Nephron progenitor cell (in vitro differentiated cells): ENCODE measurements at places on chromosomes 2 and 18.

GRCh38 chr2:127226520-127227263 lies 6.6 kb upstream of the CYP27C1 start:
- DNase-seq: no peak
- no peaks in the 10 kb centered on the region for H3K27me3 ChIP-seq
- peak overlapping the region; percentile 93 for H3K27ac ChIP-seq
- H3K4me1 ChIP-seq: peaks cover 40% of the 10 kb centered on the region
- H3K4me3 ChIP-seq: peak overlapping the region; percentile 66

GRCh38 chr2:172848519-172848918 lies 112.9 kb downstream of the RAPGEF4 start:
- H3K4me1 ChIP-seq: peaks cover 14% of the 10 kb centered on the region
- H3K36me3 ChIP-seq: peaks cover 15% of the 10 kb centered on the region
- DNase-seq: no peak
- peaks cover 3% of the 10 kb centered on the region for H3K27me3 ChIP-seq
- no peak overlapping the region for H3K27ac ChIP-seq

- H3K4me1 ChIP-seq: peaks cover 75% of the 10 kb centered on the region
- no peaks in the 10 kb centered on the region for H3K27me3 ChIP-seq
- peak; percentile 61 for DNase-seq
- peak overlapping the region; percentile 96 for H3K4me3 ChIP-seq
- peaks cover 7% of the 10 kb centered on the region for H3K36me3 ChIP-seq
Measured at GRCh38 chr2:126656431-126657147, 631 bp downstream of the GYPC start.

- DNase-seq: no peak
- H3K27me3 ChIP-seq: peaks cover 4% of the 10 kb centered on the region
- no peak overlapping the region for H3K4me3 ChIP-seq
- H3K27ac ChIP-seq: no peak overlapping the region
Measured at GRCh38 chr2:181363164-181363563, 94.0 kb upstream of the ITGA4 start.

GRCh38 chr2:200357845-200358244 lies 51.4 kb downstream of the SPATS2L start:
- DNase-seq: no peak
- no peak overlapping the region for H3K4me3 ChIP-seq
- peaks cover 61% of the 10 kb centered on the region for H3K4me1 ChIP-seq
- H3K27ac ChIP-seq: no peak overlapping the region

- peaks cover 6% of the 10 kb centered on the region for H3K27me3 ChIP-seq
- H3K36me3 ChIP-seq: no peaks in the 10 kb centered on the region
- H3K27ac ChIP-seq: no peak overlapping the region
- no peak for DNase-seq
Measured at GRCh38 chr18:957829-958228, 53.2 kb downstream of the ADCYAP1 start.

GRCh38 chr2:227033471-227034148 lies 130.4 kb downstream of the COL4A4 start:
- no peak overlapping the region for H3K27ac ChIP-seq
- peaks cover 21% of the 10 kb centered on the region for H3K4me1 ChIP-seq
- H3K27me3 ChIP-seq: no peaks in the 10 kb centered on the region
- no peaks in the 10 kb centered on the region for H3K36me3 ChIP-seq

DNA sequence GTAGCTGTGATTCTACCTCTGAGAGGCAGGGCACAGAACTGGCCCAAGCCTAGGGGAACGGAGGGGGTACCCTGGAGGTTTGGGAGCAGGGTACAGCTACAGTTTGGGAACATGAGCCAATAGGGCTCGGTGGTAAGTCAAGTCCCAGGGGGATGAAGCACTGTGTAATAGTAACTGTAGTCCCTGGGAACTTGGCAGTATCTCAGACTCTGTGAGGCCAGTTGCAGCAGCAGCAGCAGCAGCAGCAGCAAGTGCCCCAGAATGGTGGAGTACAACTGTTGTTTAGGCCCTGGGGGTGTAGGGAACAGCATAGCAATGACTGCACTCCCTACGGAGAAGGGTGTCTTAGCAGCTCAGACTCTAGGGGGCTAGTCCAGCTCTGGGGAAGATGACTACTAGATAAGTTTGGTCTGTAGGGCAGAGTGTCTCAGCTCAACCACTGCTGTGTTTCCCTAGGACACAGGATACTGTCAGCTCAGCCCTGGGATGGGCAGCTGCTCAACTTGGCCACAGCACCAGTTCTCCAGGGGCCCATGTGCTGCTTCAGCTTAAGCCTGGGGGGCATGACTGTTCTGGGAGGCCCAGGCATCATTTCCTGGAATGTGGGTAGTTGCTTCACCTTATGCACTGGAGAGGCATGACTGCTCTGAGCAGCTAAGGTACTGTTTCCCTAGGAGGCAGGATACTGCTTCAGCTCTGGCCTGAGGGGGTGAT lies 20.5 kb downstream of the CARF start:
- no peaks in the 10 kb centered on the region for H3K27me3 ChIP-seq
- H3K4me3 ChIP-seq: no peak overlapping the region
- peaks cover 56% of the 10 kb centered on the region for H3K36me3 ChIP-seq
- H3K27ac ChIP-seq: no peak overlapping the region
- no peaks in the 10 kb centered on the region for H3K4me1 ChIP-seq

DNA sequence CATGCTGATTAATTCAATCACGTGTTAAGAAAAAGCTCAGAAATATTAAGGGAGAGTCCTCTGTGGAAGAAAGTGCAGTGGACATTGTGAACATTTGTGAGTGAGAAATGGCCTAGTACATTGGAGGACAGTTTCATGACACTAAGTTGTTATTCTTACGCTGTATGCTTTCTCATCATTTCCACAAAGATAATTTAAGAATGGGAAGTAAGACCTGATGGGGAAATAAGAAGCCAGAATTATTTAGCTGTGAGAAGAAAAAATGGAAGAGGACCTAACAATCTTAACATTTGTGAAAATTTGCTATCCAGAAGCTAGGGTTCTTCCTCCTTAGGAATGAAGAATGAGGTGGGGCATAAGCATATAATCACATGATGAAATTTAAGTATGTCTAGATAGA lies 15.2 kb upstream of the RAPH1 start:
- H3K27me3 ChIP-seq: no peaks in the 10 kb centered on the region
- H3K4me1 ChIP-seq: peaks cover 31% of the 10 kb centered on the region
- DNase-seq: no peak
- H3K27ac ChIP-seq: no peak overlapping the region
- H3K4me3 ChIP-seq: no peak overlapping the region

DNA sequence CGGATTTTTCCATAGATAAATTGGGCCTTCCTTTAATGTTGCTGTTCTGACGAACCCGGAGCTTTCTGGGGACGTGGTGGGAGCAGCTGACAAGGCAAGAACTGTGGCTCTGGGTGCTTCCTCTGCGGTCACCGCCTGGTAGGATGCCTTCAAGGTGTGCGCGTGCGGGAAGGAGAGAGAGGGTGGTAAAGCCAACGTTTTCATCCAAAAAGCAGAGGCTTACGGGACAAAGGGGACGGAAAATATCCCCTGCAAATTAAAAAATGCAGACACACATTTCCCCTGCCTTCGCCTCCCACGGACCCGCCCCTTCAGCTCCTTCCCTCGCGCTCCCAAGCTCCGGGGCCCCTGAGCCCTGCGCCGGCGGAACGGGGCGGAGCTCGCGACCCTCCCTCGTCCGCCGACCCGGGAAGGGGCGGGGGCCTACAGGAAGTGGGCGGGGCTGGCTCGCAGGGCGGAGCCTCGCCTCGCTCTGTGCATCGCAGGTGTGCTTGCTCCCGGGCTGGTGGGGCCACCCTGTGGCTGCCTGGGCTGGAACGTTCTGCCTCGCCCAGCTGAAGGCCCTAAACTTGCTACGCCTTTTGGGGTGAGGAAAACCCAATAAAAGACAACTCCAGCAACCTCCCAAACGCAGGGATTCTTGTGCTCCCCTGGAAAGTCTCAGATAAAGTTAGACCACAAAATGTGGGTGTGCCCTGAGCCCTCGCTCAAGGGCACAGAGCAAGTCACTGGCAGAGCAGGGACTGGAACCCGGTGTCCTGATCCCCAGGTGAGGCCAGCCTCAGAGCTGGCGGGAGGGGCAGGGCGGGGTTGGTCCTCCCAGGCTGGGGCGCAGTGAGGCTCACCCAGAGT lies 25.4 kb upstream of the SLC66A3 start:
- H3K4me3 ChIP-seq: peak overlapping the region; percentile 75
- H3K4me1 ChIP-seq: peaks cover 25% of the 10 kb centered on the region
- peaks cover 42% of the 10 kb centered on the region for H3K27me3 ChIP-seq
- no peak overlapping the region for H3K27ac ChIP-seq
- peak; percentile 94 for DNase-seq
- H3K36me3 ChIP-seq: no peaks in the 10 kb centered on the region

DNA sequence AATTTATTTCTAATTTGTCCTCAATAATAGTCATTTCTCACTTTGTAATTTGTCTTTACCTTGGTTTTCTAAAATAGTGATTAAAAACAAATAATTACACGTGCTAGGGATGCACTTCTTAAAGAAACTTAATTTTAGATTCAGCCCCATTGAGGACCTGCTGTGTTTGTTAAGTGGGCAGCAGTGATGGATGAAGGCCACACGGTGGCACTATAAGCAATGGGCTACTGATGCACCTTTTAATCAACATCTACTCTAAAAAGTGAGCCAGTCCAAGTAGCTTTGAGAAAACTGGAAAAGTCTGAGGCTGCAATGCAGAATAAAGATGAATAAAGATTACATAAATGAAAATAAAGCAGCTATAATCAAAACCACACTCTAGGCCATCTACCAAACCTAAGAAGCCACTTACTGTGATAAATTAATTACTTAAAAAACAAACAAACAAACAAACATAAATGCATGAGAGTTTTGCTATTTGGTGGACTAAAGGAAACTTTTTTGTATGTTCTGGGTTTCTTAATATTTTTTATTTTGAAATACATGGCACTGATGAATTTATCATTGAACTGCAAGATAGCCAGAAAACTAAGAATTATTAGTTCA lies 89.3 kb downstream of the PDE11A start:
- no peaks in the 10 kb centered on the region for H3K4me1 ChIP-seq
- no peaks in the 10 kb centered on the region for H3K36me3 ChIP-seq
- peaks cover 14% of the 10 kb centered on the region for H3K27me3 ChIP-seq
- H3K4me3 ChIP-seq: no peak overlapping the region
- peak; percentile 33 for DNase-seq
- H3K27ac ChIP-seq: no peak overlapping the region
